ENCODE measurements at places on chromosomes 7 and 10. TPM values are rescaled to one million over a fixed set of nuclear protein-coding genes. Genes with fewer than 3 reads are reported as not detected.

SPDYE1 gene
- not detected for total RNA-seq

CTAGE8 gene
- total RNA-seq: 0.13 TPM

ITGA8 gene
- total RNA-seq: 1.2 TPM

NUPR2 gene
- total RNA-seq: not detected

LIPK gene
- not detected for total RNA-seq

SAMD9 gene
- total RNA-seq: 11.3 TPM

EEPD1 gene
- total RNA-seq: 1.3 TPM

GIMAP4 gene
- 169 TPM for total RNA-seq

ERVW-1 gene
- total RNA-seq: not detected
